ENCODE measurements at places on chromosomes 7 and 10. TPM values are rescaled to one million over a fixed set of nuclear protein-coding genes. Genes with fewer than 3 reads are reported as not detected.

The OR2A1 gene
- not detected for total RNA-seq

The H2BK1 gene
- total RNA-seq, result not detected

The SCIN gene
- total RNA-seq, result not detected

The CALML5 gene
- not detected for total RNA-seq

The PON1 gene
- total RNA-seq, result not detected

GRCh38 chr10:102449321-102450123 is 1.8 kb downstream of the C10orf95 start:
- no peak for DNase-seq

GRCh38 chr10:94361171-94361794 is 1.5 kb downstream of the NOC3L start:
- no peak for DNase-seq

DNA sequence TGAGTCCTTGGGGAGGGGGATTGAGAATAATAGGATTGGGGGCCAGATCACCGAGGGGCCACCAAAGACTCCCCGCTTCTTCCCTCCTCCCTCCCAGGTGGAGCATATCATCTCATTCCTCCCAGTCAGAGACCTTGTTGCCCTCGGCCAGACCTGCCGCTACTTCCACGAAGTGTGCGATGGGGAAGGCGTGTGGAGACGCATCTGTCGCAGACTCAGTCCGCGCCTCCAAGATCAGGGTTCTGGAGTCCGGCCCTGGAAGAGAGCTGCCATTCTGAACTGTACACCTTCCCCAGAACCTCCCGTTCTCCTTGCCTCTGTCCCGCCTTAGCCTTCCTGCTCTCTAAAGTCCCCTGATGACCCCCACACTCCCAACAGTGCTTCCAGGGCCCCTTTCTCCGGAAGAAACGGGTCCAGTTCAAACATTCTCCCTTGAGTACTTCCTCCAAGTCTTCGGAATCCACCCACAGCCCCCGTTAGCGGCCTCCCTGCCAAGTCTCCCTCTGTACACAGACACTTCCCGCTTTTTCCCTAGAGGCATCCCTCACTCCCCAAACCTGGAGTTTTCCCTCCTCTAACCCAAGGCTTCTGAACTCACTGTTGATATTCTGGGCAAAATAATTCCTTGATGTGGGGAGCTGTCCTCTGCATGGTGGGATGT is 4.1 kb downstream of the FBXO24 start:
- DNase-seq, result no peak

- peak; percentile 84 for DNase-seq
These were observed 48.0 kb downstream of the CREB3L2 start for GRCh38 chr7:137953665-137954470.

DNA sequence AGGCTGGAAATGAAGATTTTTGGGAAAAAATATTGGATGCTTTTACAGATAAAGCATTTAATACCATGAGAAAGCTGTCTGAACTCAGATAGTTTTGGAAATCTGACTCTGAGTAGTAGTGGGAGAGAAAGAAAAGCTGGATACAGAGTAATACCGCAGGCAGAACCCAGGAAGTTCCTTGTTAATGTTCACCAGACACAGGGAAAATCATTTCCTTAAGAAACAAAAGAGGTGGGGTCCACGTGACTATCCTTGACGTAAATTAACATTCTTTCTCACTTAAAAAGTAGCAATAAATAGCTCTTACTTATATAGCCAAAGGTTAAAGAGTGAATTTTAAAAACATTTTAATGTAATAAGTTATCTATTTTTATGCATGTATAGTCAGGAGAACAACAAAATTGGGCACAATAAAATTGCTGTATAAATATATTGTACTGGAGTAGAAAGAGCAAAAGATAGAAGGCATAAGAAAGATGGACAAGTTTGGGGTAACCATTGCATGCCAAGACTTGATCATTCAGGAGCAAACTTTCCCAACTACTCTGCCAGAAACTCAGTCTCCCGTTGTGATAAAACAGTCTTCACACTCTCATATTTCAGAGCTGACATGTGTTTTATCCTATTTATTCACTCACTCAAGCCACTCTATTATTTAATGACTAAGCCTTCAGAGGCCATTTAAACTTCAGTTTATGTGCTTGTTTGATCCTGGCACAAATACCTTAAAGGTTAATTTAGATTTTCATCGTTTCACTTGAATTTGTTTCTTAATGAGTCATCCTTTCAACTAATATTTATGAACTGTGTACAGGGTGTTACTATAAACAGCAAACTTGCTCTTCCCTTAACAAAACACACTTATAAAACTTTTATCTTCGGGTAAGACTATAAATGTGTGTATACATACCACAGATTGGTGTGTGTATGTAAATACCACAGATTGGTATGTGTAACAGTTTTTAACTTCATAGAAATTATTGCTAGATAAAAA is 143.1 kb downstream of the GNAI1 start:
- peak; percentile 32 for DNase-seq

- DNase-seq, result peak; percentile 100
These were observed 28.2 kb downstream of the PFKP start for GRCh38 chr10:3095373-3096139.

- peak; percentile 9 for DNase-seq
These were observed 15.3 kb upstream of the PRKAR2B start for GRCh38 chr7:107029061-107029763.

GRCh38 chr7:23462846-23463245 is 7.4 kb downstream of the IGF2BP3 start:
- peak; percentile 67 for DNase-seq

GRCh38 chr7:103859709-103860108 is 129.7 kb downstream of the RELN start:
- peak; percentile 35 for DNase-seq

- DNase-seq, result no peak
These were observed 52.8 kb upstream of the ZPBP start for GRCh38 chr7:50145801-50146338.

DNA sequence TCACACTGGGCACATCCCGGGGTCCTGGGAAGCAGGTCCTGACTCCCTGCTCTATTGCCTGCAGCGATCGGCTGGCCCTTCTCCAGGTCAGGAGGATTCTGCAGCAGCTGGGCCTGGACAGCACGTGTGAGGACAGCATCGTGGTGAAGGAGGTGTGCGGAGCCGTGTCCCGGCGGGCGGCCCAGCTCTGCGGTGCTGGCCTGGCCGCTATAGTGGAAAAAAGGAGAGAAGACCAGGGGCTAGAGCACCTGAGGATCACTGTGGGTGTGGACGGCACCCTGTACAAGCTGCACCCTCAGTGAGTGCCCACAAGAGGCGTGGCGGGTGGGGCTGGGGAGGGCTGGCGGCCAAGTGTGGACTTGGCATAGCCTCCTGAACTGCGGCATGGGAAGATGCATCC is 12.8 kb upstream of the HK1 start:
- no peak for DNase-seq

GRCh38 chr10:110666673-110667072 is 22.5 kb downstream of the RBM20 start:
- DNase-seq, result no peak

DNA sequence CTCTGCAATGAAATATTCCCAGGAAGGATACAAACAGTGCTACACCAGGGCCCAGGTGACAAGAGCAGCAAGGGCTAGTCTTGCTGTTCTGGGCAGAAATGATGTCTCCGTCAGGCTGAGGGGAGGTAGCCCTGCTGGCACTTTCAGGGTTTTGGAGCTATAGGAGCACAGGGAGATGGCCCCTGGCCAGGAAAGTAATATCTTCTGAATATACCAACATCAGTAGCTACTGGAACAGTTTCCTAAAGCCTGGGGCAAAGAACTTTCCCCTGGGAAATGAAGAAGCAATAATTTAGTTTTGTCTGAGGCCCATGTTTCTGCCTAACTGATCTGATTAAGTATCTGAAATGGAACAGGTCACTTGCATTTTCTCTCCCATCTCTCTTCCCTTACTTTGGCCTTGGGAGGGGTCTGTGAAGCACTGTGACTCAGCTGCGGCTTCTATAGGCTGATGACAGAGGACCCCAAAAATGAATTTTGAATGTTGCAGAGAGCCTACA is 489.1 kb upstream of the PODXL start:
- DNase-seq, result no peak
